ENCODE measurements at places on chromosomes 1 and 21.
A peak's percentile ranks its signal among the peaks of the same experiment; 100 is the strongest.

DNA sequence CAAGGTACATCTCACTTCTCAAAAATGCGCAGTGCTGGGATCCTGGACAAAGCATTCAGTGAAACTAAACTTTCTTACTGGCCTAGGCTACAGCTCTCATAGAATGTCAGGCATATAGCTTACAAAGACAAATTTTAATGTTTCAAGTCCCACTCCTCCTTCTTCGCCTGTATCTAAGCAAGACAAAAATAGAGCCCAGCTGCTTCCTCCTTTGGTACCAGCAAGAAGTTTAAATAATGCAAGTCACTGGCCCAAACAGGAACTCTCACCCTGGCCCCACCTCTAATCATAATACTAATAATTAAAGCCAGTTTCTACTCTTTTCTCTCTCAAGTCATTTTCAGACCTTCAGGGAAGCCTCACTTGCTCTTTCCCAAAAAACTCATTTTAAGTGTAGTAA, 1267.9 kb downstream of the MRPL39 start:
- DNase-seq, result no peak

DNA sequence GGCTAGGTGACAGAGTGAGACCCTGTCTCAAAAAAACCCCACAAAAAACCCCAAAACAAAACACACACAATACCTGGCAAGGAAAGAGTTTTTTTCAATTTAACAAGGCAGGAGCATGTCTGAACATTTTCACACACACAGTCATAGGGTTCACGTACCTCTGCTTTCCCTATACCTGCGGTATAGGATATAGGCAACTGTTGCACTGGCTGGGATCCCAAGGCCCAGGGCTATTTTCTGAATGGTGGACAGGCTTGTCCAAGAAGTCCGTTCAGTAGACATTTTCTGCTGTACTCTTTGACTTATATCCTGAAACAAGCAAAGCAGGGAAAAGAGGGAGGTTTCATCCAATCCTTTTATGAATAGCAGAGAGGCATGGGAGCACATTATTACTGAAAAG, 7.6 kb downstream of the TDRKH start:
- no peak for DNase-seq

DNA sequence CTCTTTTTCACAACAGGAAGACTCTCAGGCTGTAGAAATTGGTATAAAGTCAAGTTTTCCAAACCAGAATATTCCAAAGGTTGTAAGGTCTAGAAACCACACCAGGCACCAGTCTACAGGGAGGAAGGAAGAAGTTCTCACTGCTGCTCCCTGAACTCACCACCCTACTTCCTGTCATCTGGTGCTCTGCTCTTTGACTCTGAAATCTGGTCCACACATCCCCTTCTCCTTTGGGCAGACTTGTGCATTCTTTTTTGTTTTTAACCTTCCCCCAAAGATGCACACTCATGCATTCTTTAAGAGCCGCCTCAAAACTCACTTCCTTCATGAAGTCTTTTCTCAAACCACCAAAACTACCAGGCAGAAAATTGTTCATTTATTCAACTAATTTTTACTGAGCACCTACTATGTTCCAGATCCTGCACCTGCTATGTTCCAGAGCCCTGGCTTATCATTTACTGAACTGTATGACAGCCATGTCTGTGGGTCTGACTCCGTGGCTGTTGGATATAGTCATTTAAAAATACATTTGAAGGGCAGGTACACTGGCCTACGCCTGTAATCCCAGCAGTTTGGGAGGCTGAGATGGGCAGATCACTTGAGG, 30.1 kb upstream of the EPS15 start:
- DNase-seq, result no peak

GRCh38 chr1:100924212-100924611, 28.3 kb downstream of the SLC30A7 start:
- no peak for DNase-seq

DNA sequence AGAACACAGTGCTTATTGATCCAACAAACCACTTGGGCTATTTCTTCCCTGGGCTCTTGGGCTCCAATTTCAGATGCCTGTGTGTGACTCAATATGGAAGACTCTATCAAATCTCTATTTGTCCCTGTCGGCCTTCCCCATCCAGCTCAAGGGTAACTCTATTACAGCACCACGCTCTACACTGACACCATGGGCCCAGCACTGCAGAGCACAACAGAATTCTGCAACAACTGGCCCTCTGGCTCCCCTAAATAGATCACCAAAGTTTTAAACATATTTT, 51.7 kb downstream of the CAPZB start:
- no peak for DNase-seq

GRCh38 chr1:154925335-154926170, 11.0 kb downstream of the PMVK start:
- DNase-seq, result no peak

GRCh38 chr1:185767508-185768120, 33.4 kb downstream of the HMCN1 start:
- DNase-seq, result no peak

GRCh38 chr21:43467785-43468184, 40.9 kb upstream of the SIK1 start:
- no peak for DNase-seq

DNA sequence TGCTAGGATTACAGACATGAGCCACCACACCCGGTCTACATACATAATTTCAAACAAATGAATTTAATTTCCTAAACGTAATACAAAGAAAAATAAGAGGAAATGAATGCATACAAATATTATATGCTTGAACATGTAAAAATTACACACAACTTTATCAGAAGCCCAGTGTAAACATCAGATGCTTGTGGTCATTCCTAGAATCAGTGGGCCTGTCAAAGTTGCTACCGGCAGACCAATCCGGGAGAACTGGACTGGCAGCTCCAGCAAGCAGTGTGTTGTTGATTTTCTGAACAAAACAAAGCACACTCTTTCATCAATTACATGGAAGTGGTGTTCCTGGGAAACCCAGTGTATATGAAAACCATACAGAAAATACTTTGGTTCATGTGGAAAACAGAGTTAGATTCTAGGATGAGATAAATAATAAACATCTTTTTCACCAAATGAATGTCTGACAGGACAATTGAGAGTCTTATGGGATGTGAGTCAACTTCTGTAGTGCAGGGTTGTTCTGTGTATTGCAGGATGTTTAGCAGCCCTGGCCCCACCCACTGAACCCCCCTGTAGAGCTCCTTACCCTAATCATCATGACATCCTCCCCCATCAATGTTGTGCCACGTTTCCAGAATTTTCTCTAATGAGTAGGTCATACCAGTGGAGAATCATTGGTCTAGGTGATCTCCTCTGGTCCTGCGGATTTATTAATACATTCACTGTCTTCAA, 33.8 kb downstream of the MFSD2A start:
- peak; percentile 71 for DNase-seq

GRCh38 chr1:222048094-222048595, 306.3 kb upstream of the DUSP10 start:
- DNase-seq, result peak; percentile 26

DNA sequence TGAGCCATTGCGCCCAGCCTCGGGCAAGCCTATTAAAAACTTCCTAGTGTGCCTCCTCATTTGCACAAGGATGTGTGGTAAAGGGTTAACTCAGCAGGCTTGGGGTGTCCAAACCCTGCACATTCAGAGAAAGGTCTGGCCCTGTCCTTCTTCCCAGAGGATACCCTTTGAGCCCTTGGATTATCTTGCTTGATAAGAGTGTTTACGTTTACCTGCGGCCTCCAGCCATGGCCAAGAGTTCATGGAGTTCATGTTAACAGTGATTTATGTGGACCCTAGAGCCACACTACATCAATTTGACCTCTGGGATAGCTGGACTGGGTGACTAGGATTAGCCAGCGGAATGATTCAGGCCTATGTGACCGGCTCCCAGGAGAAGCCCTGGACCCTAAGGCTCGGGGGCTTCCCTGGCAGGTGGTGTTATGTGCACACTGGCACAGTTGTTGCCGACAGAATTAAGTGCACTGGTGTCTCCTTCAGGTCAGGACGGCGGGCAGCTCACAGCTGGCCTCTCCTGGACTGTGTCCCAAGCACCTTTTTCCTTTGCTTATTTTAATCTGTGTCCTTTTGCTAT, 7.7 kb upstream of the TCP10L start:
- DNase-seq, result no peak

GRCh38 chr1:230758709-230759368, 11.7 kb downstream of the CAPN9 start:
- DNase-seq, result no peak

DNA sequence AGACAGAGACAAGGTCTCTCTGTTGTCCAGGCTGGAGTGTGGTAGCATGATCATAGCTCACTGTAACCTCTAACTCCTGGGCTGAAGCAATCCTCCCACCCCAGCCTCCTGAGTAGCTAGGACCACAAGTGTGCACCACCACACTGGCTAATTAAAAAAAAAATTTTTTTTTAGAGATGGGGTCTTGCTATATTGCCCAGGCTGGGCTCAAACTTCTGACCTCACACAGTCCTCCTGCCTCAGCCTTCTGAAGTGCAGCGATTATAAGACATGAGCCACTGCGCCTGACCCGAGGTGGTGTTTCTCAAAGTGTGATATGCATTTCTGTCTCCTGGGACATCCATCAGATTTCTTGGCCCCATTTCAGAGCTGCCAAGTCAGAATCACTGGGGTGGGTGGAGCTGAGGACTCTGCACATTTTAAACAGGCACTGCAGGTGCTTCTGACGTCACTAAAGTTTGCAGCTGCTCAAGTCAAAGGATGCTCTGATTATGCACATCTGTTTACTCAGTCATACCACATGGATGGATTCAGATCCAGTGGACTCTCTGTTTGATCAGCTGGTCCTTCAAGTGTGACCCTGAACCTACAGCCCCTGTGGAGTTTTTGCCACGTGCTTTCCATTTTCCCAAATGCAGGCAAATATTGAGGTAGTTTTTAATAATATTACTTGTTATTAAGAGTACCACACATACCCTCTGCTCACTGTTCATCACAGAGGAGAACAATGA, 21.4 kb downstream of the TGFB2 start:
- peak; percentile 100 for DNase-seq

- DNase-seq, result no peak
These were observed 159.8 kb downstream of the PBX1 start for GRCh38 chr1:164718821-164719220.

- DNase-seq, result peak; percentile 82
These were observed 91.9 kb downstream of the LEPR start for GRCh38 chr1:65512383-65512782.

DNA sequence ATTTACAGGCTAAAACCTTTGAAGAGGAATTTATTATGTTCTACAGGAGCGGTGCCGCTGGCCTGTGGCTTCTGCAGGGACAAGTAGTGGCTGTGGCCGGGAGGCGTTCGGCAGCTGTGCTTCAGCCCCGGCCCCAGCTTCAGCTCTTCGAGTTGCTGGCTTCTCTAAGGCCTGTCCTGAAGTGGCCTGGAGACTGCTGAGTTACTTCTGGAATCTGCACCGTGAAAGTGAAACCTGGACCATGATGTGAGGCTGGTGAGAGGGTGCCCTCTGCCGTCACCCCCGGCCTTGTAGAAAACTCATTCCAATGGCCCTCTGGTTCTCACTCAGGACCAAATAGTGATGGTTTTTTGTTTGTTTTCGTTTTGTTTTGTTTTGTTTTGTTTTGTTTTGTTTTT, 48.1 kb downstream of the PRKCZ start:
- DNase-seq, result peak; percentile 45

- no peak for DNase-seq
These were observed 69.9 kb downstream of the ZC3H11B start for GRCh38 chr1:219542828-219543518.

DNA sequence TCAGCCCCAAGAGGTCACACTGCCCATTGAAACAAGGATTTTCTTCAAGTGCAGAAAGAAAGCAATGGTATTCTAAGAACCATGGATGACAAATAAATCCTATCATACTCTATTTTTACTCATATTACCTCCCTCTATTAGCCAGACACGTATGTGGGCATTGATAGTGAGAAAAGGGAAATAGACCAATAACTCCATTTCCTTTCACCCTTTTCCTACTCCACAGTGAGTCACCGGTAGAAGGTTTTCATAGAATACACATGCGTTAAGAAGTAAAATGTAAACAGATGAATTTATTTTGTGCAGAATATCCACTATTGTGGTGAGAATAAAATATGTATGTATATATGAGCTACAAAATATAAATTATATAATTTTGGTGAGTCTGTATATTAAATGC, 568.9 kb upstream of the ADGRL4 start:
- no peak for DNase-seq

GRCh38 chr1:44513111-44513510, 108.1 kb downstream of the RNF220 start:
- no peak for DNase-seq

GRCh38 chr1:212162635-212163034, 122.6 kb upstream of the PPP2R5A start:
- peak; percentile 34 for DNase-seq

DNA sequence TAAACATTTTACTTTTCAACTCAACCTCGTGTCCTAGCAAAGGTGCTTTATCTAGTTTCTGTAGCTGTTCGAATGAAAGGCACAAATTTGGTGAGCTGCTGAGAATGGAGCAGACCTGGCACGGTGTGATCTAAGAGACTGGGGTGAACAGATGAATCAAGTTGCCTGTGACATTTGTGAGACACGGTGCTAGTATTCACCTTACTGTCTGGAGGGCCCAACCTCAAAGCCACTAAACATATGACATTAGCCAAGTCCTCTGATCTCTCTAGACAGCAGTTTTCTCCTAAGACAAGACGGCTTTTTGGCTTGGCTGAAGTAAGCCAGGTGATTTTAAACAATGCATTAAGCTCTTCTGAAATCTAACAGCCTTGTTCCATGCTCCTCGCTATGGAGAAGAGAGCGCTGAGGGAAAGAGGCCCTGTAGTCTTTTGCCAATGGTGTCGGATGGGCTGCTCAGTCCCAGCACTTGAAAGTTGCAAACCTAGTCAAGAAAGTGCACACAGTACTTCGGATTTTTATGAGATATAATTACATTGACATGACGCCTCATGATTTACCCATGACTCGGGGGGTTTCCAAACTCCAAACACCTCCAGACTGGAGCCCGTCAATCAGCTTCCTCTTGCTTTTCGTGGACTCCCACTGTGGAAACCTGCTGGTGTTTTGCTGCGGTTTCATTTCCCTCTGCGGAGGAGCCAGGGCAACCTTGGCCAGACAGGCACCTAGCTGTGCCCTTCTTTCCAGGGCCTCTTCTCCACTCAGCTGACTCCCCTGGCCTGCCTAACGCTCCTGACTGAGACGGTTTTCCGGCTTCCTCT, 794 bp upstream of the TOR3A start:
- peak; percentile 54 for DNase-seq

DNA sequence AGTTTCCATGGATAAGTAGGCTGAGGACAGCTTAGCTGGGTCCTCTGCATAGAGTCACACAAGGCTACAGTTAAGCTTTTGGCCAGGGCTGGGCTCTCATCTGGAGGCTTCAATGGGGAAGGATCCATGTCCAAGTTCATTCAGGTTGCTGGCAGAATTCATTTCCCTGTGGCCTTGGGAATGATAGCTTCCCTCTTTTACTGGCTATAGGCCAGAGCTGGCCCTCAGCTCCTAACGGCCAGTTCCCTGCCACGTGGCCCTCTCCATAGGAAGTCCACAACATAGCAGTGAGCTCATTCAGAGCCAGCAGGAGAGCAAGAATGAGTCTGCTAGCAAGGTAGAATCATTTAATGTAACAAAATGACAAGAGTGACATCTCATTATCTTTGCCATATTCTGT, 15.1 kb upstream of the PODN start:
- no peak for DNase-seq
